Natural killer cell treated with Interleukin-12 subunit alpha and Interleukin-12 subunit beta and Interleukin-15 and Interleukin-18, amount 100 ng/mL, for 72 hours (primary cell): ENCODE measurements at places on chromosomes 7 and 10. TPM values are rescaled to one million over a fixed set of nuclear protein-coding genes. Genes with fewer than 3 reads are reported as not detected.
A peak's percentile ranks its signal among the peaks of the same experiment; 100 is the strongest.

SYCE1 gene
- total RNA-seq = not detected

PILRA gene
- total RNA-seq = 3.7 TPM

MUC3A gene
- total RNA-seq = not detected

MRC1 gene
- not detected for total RNA-seq

DNA sequence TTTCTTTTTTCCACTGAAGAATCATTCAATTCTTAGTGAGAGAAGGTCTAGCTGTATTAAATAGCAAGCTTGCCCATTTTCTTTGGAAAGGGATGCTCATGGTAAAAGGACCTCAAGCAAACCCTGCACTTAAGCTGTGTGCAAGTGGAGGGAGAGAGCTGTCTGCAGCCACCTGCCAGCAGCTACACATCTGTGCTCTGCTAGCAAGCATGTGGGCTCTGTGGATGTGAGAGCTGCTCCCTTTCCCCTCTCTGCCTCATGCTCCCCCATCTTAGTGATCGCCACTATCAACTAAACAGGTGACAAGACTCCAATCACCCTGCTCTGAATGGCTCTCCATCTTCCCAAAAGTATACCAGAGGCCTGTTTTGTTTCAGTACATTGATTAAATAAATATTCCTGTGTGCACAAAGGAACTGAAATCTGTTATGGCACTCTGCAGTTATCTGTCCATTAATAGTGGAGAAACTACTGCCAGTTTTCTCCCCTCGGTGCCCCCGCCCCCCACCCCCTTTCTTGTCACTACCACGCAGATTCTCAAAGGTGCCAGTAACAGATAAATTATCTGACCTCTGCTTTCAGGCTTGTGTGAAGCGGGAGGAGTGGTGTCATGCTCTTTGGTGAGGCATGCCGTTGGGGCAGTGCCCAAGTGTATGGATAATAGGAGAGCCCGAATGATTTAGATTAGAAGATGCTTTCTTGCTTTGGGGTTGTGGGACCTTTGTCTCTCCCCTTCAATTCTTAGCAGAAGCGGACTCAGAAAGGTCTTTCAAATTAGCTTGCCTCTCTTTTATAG lies 26.4 kb downstream of the AUTS2 start:
- DNase-seq = no peak

DNA sequence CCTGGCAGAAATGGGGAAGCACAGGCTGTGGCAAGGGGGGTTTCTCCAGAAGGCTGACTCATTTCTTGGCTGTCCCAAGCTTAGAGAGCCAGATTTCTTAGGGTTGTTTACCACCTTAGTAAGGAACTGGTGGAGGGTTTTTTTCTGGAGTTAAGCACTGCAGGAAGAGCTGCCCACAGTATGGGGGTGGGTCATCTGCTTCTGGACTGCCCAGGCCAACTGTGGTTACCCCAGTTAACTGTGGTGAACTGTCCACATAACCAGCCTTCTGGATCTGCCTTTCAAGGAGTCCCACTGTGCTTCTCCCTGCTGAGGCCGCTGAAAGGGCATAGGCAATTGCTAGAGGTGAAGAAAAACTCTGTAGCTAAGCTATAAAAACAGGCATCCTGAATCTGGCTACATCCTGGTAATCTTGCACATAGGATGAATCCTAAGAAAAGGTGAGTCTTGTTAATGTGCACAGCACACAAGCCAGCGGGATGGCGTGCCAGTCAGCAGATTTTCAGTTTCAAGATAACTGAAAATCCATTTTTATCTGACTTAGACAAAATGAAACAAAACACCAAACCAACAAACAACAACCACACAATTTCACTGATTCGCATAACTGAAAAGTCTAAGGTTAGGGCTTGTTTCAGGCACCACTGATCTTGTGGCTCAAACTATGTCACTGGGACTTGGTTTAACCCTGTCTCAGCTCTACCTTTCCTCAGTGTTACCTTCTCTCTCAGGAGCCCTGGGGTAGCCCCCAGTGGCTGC lies 21.6 kb upstream of the TSPAN33 start:
- peak; percentile 84 for DNase-seq

GRCh38 chr10:24616536-24616935 lies 107.2 kb downstream of the ARHGAP21 start:
- no peak for DNase-seq

GRCh38 chr10:89337484-89337883 lies 9.7 kb downstream of the IFIT3 start:
- peak; percentile 70 for DNase-seq

DNA sequence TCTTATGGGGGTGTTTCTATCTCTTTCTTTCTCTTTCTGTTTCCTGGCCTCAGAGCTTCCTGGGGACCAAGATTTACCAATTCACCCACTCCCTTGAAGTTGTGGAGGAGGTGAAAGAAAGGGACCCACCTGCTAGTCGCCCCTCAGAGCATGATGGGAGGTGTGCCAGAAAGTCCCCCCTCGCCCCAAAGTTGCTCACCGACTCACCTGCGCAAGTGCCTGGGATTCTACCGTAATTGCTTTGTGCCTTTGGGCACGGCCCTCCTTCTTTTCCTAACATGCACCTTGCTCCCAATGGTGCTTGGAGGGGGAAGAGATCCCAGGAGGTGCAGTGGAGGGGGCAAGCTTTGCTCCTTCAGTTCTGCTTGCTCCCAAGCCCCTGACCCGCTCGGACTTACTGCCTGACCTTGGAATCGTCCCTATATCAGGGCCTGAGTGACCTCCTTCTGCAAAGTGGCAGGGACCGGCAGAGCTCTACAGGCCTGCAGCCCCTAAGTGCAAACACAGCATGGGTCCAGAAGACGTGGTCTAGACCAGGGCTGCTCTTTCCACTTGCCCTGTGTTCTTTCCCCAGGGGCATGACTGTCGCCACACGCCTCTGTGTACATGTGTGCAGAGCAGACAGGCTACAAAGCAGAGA lies 12.2 kb downstream of the AQP1 start:
- DNase-seq = peak; percentile 42

- DNase-seq = no peak
Measured at GRCh38 chr10:35307297-35307696, 29.0 kb upstream of the CCNY start.

- no peak for DNase-seq
Measured at GRCh38 chr10:48683868-48684267, 805 bp upstream of the WDFY4 start.
